Hematopoietic multipotent progenitor cell treated with erythropoietin and hydrocortisone succinate and interleukin-3 and kit ligand, for 8 days (in vitro differentiated cells): ENCODE measurements at places on chromosomes 12 and 14.

GRCh38 chr14:23432946-23433345 lies 2.5 kb downstream of the MYH7 start:
- DNase-seq, result no peak

DNA sequence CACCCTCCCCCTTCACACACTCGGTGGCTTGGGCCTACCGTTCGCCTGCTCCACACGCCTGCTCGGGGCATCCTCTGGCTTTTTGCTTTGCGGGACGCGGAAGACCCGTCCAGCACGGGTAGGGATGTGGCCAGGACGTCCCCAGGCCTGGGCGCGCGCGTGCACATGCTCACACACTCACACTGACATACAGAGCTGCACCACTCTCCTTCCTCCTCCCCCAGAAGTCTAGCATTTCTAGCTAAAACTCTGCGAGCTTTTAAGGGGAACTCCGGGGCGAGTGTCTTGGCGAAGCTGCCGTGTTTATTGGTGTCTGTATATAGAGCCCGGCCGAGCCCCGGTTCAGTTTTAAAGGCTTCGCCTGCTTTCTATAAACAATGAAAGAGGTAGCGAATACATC lies 5.0 kb downstream of the TBX5 start:
- DNase-seq, result no peak

GRCh38 chr12:9331218-9331626 lies 123.0 kb upstream of the PZP start:
- peak; percentile 62 for DNase-seq

- DNase-seq, result no peak
These were observed 114.0 kb downstream of the SLC38A4 start for GRCh38 chr12:46711756-46712155.

GRCh38 chr12:110920324-110920910 lies at the start of gene MYL2:
Gene MYL2, minus strand, starts transcription at chr12:110920579. Its CDS starts 50 bp downstream, at chr12:110920529.
- no peak for DNase-seq

DNA sequence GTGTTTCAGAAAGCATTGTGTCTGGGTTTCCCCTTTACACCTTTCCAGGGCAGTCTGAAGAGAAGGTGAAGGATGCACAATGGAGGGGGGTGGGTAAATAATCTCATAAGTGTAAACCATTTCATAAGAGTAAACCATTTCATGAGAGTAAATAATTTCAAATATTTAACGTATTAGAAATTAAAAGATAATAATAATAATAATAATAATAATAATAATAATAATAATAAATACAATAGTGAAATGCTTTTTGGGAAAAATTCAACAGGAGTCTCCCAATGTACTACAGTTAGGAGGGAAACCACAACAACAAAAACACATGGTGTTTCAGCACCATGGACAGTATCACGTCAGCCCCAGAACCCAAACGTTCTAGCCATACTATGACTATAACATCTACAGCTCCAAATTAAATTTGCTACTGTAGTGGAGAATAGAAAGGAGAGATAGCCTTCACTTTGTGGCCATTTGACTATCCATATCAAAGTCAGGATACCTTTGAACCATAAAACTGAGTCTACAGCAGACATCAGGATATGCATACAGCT lies 691.8 kb downstream of the BCL11B start:
- DNase-seq, result peak; percentile 4

- DNase-seq, result no peak
These were observed 75.9 kb upstream of the TMPO start for GRCh38 chr12:98439471-98439951.

GRCh38 chr12:73514672-73515071 lies 1023.0 kb upstream of the ATXN7L3B start:
- DNase-seq, result no peak

GRCh38 chr14:24207104-24207551 lies 1.6 kb downstream of the TSSK4 start:
- no peak for DNase-seq

DNA sequence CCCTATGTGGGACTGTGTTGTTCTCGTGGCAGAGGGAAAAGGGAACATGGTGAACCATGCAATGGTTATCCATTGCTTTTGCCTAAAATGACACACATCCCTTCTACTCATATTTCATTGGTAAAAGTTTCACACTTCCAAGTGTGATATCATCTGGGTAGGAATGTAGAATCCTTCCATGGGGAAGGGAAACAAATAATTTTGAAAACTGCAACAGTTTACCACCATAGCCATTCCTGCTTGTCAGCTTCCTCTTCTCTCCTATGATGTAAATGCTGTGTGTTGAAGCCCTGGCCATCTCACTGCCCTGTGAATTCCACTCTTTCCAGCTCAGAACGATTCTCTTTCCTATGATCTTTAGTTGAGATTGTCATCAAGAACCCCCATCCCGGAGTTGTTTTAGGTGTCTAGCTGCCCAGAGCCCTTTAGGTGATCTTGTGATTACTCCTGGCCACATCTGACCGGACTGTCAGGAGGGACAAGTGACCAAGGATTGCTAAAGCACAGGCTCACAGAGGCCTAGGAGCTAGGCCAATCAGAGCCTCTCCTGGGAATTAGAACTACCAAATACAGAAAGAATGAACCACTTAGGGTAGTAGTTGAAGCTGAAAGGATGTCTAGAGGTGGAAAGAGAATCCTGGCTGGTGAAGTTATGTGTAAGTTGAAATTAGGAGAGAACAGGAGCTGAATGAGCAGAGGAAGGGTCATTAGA lies 84.6 kb downstream of the VCPKMT start:
- DNase-seq, result no peak

DNA sequence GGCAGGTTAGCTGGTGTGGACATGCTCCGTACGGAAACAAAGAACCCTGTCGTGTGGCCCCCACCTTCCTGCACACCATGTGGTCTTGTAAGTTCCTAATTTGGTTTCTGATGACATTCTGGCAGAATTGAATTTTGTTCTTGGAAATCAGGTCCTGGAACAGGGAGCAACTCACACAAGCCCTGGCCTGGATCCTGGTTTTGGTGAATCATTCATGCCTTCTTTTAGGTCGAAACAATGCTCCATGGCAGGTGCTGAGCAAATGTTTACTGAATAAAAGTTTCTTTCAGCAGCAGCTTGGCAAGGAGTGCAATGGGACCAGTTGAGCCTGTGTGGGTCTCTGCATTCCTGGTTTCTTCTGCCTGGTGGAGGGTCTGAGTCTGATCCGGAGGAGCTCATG lies 978.4 kb downstream of the BCL11B start:
- DNase-seq, result no peak

- no peak for DNase-seq
These were observed 113.7 kb upstream of the RTL1 start for GRCh38 chr14:101017209-101017608.

GRCh38 chr12:106197906-106198623 lies 49.8 kb downstream of the CKAP4 start:
- no peak for DNase-seq

DNA sequence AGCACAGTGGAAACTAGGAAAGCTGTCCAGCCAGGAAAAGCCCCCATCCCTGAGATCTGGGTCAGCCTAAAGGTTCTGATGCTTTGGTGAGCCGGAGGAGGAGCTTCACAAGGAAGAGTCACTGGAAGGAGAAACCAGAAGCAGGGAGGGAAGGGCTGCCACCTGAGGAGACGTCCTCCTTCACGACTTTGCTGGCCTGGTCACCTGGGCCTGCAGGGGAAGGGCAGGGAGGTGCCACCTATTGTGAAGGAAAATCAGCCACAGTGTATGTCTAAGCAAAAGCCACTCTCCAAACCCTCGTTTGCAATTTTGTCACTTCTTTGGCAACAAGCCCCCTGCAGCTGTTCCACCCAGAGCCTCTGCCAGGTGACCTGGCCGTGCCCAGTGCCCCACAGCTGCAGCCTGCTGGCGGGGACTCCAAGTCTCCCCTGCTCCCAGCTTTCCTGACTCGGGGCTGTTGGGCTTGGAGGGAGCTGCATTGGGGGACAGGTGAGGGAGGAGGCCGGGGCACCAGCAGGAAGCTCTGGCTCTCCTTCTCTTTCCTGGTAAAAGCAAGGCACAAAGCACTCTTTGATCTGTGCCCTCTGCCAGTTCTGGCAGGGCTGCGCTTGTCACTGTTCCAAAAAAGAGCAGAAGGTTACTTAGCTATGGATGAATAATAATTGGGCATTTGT lies 120.9 kb upstream of the BCL2L14 start:
- no peak for DNase-seq

DNA sequence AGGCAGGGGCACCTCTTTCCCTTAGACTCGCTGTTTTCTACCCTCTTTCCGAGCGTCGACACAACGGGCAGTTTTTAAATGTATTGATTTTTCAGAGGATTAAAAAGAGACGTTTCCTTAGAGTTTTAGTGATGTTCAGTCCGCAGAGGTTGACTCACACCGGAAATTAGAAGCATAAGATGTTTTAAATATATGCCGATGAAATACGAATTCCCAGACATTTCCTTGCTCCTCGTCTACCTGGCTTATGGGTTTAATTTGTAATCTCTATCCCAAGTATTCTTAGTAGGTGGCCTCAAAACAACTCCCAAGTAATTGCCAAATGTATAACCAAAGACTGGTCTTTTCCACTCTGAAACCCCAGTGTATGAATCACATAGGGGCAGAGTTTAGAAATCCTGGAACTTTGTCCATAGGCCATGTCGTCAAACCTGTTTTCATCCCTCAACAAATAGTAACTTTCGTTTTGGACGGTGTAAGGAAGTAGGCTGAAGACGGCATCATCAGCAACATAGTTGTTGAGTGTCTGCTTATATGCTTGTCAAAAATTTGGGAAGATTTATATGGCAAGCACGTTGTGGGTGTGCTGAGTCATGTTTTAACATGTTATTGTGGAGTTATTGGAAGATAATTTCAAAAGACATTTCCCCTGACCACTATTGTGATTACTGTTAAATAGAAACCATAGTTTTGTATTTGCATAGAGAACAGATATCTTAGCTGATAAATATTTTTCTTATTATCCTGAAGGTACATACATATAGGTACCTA lies 824 bp downstream of the TBK1 start:
- peak; percentile 56 for DNase-seq

DNA sequence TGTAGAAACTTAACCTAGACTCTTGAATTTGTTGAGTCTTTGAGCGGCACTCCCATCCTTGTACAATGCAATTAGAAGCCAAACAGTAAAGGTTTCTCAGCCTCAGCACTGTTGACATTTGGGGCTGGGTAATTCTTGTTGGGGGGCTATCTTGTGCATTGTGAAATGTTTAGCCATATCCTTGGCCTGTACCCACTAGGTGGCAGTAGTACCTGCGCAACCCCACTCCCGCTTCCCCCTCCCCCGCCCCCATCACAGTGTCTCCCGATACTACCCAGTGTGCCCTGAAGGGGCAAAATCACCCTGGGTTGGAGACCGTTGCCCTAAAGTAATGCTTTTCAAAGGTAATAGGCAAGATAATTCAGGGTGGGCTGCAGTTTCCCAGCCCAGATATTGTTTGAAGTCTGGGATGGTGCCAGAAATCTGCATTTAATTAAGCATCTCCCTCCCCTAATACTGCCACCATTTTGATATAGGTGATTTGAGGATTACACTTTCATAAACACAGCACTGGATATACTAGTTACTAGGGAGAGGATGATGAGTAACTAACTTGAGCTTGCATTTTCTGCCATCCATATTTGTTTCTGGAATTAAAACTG lies 1.8 kb downstream of the COX6A1 start:
- peak; percentile 81 for DNase-seq

DNA sequence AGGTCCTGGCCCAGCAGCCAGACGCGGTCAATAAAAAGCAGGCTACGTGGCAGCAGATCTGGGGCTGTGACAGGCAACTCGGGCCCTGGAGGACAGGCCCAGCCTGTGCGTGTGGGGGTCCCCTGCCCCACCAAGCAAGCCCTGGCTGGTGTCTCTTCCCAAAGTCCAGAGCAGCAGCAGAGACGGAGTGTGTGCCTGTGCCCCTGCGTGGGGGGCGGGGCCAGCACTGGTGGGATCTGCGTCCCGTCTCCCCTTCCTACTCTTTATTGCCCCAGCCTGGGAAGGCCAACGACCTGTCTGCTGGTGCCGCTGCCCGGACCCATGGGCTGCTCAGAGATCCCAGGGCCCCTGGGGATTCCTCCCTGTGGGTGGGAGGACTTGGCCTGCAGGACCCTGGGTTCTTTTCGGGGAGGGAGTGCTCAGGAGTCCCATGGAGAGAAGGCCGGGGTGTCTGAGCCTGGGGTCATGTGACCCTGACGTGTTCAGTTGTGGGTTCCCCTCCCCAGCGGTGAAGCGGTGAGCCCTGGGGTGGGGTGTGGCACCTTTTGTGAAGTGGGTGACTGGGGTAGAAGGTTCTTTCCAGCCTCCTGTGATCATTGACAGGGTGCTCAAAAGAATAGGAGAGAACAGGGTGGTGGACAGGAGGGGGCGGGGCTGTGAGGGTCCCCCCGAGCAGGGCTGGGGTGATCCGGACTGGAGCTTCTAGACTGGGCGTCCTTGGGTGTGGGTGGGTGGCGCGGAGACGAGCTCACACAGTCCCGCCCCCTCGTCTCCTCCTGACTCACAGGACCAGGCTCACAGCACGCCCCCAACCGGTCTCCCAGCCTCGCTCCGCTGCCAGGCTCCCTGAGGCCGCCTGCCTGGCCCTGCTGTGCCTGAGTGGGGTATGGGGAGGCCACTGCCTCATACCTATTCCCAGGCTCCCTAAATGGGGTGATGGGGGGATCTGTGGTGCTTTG lies 22.4 kb downstream of the ASPG start:
- no peak for DNase-seq

DNA sequence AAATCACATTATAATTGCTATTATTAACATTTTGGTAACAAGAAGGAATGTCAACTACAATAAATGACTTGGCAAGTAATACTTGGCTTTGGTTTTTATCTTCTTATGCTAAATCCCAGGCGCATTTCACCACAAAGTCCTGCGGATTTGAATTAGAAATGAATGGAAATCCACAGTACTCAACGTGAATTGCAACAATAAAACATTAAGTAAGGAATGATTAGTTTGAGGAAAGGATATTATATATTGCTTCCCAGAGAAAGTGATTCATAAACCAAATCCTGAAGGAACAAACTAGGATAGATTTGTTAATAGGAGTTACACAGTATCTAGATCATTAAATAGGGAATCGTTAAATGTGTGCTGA lies 1089.7 kb downstream of the TRHDE start:
- DNase-seq, result no peak

DNA sequence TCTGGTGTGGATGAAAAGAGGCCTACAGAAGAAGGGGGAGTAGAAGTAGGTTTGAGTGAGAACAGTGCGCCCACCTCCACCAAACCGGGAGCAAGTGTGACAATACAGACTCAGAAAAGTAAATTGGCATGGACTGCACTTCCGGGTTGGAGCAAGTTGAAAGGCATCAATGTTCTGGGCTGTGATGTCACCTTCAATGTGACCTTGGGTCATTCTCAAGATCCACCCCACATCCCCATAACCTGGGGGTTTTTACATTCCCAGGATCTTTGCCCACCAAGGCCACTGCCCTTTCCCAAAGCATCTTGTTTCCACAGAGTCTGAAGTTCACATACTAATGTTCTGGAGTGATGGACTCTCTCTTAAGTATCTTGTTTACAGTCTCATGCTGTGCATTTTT lies 5.3 kb upstream of the GZMB start:
- DNase-seq, result no peak

GRCh38 chr14:55519473-55520080 lies 60.4 kb upstream of the KTN1 start:
- DNase-seq, result no peak

GRCh38 chr14:58772794-58773620 lies 135.2 kb downstream of the DACT1 start:
- no peak for DNase-seq
